ENCODE measurements at places on chromosomes 2 and 18.

DNA sequence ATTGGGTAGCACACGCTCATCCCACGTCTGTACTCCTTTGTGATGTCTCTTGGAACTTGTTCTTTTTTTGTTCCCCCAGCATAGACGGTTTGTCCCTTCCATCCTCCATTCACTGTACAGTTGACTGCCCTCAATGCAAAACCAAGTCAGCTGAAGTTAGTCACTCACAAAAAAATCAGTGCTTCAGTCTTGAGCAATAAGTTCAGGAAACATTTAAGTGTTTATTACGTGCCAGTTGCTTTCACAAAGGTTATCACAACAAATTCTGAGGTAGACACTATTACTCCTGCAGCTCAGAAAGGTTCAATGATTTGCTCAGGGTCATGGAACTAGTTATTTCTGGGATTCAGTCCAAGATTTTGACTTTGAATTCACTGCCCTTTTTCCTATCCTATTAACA lies 102.2 kb downstream of the PDE1A start:
- no peak for DNase-seq

DNA sequence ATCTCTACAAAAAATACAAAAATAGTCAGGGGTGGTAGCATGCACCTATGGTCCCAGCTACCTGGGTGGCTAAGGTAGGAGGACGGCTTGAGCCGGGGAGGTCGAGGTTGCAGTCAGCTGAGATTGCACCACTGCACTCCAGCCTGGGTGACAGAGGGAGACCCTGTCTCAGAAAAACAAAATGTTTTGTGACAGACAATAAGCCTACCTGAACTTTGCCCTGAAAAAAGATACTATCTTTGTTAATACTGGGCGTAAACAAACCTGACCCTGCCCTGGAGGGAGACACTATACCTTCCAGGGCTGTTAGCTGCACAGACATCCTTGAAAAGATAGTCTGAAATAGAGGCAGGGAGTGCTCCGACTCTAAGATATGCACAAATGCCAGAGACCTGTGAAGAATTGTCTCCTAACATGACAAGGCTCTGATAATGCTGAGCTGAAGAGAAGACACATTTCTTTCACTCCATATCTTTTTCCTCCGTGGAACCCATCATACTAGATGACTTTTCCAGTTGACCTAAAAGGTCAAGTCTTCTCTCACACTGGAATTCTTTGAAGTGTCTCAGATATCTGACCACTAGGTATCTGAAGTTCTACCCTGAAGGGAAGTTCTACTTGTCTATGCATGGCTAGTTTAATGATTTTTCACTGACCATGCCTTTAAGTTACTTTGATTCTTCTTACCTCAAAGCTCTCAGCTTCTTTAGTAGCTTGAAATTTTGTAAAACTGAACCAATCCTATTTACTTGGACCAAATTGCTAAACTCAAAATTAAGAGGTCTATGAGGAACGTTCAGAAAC lies 20.9 kb upstream of the HK2 start:
- DNase-seq, result no peak

- no peak for DNase-seq
Observed at GRCh38 chr18:11868230-11868629, 17.0 kb downstream of the CHMP1B start.

- DNase-seq, result no peak
Observed at GRCh38 chr2:42860319-42861094, 68.1 kb upstream of the HAAO start.

DNA sequence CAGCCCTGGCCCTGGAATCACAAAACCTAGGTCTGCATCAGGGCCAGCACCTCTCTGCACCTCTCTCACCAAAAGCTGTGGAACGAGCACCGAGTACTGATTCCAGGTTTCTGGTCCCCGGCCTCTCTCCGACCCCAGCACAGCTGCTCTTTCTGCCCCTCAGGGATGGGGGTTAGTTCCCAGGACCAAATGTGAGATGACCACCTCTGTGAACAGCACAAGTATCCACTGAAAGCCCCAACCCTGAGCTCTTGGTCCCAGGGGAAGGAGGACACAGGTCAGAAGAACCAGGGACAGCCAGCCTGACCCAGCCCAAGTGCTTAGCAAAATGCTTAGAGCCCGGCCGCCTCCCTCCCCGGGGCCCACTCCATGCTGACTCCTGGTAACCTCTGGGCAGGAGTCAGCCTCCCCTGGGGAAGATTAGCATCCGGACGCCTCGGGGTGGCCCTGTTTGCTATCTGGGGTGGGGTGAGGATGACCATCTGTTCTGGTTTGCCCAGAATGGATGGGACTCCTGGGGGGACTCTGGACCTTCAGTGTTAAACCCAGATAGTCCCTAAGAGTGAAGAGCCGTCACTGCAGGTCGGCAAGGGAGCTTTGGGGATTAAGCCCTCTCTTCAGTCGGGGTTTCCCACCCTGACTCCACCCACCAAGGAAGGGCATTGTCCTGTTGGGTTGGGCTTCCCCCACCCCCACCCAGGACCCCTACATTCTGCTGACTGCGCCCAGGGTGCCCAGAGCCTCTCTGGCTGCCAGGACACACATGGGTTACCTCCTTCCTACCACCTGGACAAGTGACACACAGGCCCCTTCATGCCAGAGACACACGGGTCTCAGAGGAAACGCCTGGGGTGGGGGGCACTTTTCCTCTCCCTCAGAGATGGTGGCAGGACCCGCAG lies 9.4 kb upstream of the GPR55 start:
- DNase-seq, result no peak

DNA sequence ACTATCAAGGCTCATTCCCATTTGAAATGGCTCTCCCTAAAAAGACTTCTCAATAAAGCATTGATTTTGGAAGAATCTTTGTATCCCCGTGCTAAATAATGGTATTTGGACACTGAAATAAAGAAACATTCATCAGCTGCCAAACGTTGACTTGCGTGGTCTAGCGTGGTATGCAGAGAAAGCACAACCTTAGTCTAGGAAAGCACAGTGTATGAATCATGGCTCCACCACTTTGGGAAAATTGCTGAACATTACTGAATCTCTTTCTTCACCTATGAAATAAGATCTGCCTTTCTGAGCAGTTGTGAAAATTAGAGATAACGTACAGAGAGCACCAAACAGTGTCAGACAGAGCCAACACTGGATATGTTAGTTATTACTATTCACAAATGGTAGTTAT lies 353.9 kb downstream of the SS18 start:
- DNase-seq, result no peak

Measured in LoVo (cell line).